Smooth muscle cell of the brain vasculature (primary cell): ENCODE measurements at places on chromosomes 16 and 17.

- no peak for DNase-seq
Observed at GRCh38 chr17:64423881-64424280, 25.0 kb upstream of the MILR1 start.

DNA sequence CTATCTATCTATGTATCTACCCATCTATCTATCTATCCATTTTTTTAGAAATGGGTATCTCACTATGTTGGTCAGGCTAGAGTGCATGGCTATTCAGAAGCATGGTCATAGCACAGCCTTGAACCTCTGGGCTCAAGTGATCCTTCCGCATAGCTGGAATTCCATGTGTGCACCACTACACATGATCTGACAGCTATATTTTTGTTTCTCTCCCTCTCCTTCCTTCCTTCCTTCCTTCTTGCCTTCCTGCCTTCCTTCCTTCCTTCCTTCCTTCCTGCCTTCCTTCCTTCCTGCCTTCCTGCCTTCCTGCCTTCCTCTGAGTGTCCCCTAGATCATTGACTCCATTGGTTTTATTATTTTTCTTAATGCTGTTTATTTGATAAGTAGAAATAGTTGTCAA is 108.1 kb downstream of the HS3ST4 start:
- no peak for DNase-seq

- DNase-seq: no peak
Observed at GRCh38 chr17:42901535-42902229, 1.1 kb downstream of the G6PC1 start.

- DNase-seq: no peak
Observed at GRCh38 chr17:55274355-55275255, 9.8 kb downstream of the HLF start.

- DNase-seq: no peak
Observed at GRCh38 chr16:49484451-49484849, 110.8 kb downstream of the C16orf78 start.

DNA sequence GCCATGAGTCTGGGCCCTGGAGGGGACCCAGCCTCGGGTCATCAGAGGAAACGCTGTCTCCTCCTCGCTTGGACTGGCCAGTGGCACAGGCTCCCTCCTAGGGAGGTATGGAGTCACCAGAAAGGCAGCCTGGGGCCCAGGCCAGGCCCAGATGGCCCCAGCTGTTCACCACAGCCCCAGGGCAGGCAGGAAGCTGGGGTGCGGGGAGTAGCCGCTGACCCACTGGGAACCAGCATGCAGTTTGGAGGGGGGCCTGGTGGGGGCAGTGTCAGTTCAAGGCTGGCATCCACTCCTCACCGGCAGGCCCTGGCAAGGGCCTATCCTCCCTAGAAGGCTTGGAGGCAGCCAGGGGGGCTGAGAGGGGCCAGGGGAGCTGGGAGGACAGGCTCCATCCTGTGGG is 48.8 kb downstream of the SDK2 start:
- DNase-seq: no peak

- no peak for DNase-seq
Observed at GRCh38 chr16:87806261-87806640, 40.5 kb upstream of the KLHDC4 start.

DNA sequence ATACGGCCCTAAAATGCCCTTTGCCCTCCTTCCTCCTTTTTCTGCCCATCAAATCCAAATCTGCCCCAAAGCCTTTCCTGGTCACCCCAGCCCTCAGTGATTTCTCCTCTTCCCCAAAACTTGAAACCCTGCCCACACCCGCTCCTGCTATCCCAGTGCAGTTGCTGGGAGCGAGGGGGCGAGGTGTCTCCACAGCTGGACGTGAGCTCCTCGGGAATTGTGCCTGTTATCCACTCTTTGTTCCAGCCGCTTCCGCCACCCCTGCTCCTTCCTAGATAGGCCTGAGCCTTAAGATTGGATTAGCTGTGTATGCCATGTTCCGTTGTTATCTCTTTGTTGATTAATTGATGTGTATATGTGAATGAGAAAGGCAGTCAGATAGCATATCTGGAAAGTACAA is 2.6 kb upstream of the KRT35 start:
- no peak for DNase-seq

- no peak for DNase-seq
Observed at GRCh38 chr17:44084131-44084538, 13.6 kb downstream of the G6PC3 start.

GRCh38 chr17:45648642-45649041 is 135.5 kb upstream of the CRHR1 start:
- no peak for DNase-seq

GRCh38 chr17:77322514-77323412 is 182.0 kb downstream of the SEC14L1 start:
- DNase-seq: peak; percentile 94

DNA sequence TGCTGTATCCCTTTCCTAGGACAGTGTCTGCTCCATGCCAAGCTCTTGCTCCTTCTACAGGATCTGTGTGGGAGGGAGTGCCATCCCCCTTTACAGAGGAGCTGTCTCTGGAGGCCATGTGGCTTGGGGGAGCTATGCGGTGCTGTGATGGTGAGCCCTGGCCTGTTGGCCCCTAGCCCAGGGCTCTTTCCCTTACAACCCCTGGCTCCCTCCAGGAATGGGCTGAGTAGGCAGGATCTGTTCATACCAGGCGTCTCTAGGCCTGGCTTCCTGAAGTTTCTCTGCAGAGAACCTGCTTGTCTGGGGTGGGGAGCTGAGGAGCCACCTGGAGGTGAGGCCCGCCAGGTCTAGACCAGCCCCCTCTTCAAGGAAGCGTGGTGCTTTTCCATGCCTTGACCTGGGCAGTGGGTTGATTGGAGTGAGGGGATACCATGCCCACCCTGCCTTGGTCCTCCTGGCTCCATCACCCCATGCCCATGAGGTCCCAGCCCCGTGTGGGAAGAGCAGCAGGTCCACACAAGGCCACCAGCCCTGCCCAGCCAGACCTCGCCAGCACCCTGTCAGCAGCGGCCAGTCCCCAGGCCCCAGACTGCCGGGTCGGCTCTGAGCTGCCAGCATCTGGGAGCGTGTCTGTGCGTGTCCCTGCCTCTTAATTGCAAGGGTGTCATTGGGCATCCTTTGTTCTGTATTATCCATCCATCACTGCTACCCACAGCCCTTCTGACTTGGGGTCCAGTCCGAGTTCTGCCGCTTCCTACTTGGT is 14.7 kb downstream of the LLGL2 start:
- DNase-seq: no peak

- no peak for DNase-seq
Observed at GRCh38 chr16:65895906-65896305, 470.6 kb upstream of the CDH5 start.

DNA sequence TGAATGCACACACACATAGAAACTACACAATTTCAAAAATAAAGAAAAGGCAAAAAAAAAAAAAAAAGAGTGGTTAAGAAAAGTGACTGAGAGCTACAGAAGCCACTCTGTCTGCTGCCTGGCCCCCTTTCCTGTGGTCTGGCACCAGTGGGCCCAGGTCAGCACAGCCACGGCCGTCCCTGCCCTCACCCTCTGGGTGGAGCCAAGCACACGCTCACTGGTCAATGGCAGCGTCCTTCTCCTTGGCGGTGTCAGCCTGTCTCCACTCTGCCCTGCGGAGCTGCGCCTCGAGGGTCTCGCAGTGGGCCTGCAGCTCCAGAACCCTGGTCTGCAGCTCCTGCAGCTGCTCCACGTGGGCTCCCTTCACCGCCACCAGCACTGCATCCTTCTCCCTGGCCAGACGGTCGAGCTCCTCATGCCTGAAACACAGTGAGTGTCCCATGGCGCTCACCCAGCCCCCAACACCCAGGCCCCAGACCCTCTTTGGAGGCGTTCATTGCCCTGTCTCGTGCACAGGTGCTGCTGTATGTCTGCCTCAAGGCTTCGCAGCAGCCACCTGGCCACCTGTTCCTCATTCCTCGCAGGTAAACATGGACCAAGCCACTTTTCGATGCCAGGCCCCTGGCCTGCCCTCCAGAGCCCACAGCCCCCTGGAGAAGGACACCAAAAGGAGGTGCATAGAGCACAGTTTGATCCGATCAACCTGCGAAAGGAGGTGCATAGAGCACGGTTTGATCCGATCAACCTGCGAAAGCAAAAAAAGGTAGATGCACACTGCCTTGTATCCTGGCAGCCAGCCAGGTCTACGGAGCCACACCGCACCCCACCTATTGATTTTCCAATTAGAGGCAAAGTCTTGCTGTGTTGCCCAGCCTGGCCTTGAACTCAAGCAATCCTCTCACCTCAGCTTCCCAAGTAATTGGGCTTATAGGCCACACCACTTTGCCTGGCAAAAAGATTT is 24.4 kb downstream of the CCDC57 start:
- DNase-seq: no peak

- no peak for DNase-seq
Observed at GRCh38 chr16:71432906-71433305, 8.9 kb downstream of the TLE7 start.

DNA sequence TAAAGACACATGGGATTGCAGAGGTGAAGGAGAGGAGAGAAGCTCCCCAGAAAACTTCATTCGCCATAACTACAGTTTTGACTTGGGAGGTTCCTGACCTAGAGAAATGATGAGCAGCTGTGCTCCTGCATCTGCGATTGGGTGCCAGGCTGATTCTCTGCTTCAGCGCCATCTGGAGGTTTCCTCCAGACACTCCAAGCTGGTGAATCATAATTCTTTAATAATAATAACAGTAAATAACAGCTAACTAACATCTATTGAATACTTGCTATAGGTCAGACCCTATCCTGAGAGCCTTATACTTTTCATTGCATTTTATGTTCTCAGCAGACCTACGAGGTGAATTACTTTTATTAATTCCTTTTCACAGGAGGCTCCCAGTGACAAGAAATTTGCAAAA is 575.8 kb downstream of the TOX3 start:
- no peak for DNase-seq

GRCh38 chr17:44202756-44203155 is 3.1 kb upstream of the ATXN7L3 start:
- no peak for DNase-seq

DNA sequence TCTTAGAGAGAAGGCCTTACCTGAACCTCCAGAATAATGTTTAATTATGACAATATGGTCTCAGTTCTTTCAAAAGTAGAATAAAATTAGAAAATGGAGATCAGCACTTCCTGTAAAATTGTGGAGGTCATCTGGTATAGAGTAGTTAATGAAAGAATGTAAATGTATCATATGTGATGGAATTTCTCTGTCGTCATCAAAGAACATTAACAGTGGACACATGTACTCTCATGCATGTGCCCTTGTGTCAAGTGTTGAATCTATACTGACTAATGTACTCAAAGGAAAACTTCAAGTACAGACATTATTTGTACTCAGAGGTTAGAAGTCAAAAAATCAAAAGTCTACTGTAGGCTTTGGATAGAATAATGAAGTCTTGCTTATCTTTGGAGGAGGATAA is 129.2 kb upstream of the MYOCD start:
- no peak for DNase-seq

DNA sequence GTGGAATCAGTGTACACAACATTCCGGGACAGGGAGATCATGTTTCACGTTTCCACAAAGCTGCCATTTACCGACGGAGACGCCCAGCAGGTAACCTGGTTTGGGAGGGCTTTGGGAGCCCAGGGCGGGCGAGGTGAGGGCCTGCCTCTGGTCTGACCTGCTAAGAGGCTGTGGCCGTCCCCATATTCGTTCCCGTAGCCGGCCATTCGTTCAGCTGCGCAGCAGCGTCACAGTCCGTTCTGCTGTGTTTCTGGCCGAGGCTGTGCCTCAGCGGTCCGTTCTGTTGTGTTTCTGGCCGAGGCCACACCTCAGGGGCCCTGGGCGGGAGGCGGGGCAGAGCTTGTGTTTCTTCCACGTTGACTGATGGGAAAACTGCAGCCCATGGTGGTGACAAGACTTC is 68.0 kb downstream of the OR1D5 start:
- no peak for DNase-seq

- DNase-seq: no peak
Observed at GRCh38 chr17:65418622-65419021, 142.8 kb downstream of the AXIN2 start.

- DNase-seq: no peak
Observed at GRCh38 chr17:81517339-81518112, 4.9 kb upstream of the ACTG1 start.

DNA sequence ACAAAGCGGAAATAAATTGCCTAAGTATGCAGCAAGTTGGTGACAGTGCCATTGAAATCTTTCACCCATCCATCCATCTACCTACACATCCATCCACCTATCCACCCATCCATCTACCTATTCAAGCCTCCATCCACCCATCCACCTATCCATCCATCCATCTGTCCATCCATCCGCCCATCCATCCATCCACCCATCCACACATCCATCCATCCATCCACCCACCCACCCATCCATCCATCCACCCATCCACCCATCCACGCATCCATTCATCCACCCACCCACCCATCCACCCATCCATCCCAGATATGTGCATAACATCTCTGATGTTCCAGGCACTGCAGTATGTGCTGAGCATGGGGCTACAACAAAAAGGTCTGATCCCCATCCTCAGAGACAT is 277.5 kb downstream of the IRF8 start:
- DNase-seq: no peak

DNA sequence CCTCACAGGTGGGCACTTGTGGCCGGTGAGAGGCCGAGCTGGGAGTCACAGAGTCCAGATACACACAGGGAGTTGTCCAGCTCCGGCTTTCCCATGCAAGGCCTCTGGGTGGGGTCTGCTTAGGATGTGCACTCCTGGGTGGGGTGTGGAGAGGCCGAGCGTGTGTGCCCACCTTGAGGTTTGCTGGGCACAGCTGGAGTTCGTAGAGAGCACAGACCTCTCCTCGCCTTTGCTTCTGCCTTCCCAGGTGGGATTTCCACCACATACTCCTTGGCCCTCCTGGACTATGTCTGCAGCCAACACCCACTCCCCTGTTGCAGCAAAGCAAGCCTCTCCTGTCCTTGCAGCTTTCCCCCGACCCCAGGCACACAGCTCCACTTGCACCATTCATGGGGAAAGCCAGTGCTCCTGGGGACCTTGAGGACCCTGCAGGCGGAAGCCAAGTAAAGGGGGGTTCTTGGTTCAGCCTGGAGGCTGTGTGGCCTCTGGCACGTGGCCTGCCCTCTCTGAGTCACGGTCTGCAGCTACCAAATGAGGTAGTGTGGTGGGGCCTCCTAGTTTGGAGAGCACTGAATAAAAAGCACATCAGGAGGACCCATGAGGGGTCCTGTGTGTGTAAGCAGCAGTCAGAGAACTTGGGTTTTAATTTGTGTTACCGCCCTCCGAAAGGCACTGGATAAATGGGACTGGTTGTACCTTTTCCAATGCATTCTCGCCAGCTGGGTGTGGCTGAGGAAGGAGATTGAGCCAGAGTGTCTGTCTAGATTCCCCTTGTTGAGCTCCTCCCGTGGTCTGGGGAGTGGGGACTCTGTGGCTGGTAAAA is 31.5 kb downstream of the MPRIP start:
- DNase-seq: no peak

- DNase-seq: no peak
Observed at GRCh38 chr17:214881-215331, 33.5 kb upstream of the DOC2B start.
